Ascending aorta (tissue), 2 donors: ENCODE measurements at places on chromosomes 16 and 17.

GRCh38 chr17:28552176-28552999 is at the start of gene UNC119:
Gene UNC119, minus strand, starts transcription at chr17:28552624. Its CDS starts 67 bp downstream, at chr17:28552557.
- DNase-seq = peak; percentile 81

DNA sequence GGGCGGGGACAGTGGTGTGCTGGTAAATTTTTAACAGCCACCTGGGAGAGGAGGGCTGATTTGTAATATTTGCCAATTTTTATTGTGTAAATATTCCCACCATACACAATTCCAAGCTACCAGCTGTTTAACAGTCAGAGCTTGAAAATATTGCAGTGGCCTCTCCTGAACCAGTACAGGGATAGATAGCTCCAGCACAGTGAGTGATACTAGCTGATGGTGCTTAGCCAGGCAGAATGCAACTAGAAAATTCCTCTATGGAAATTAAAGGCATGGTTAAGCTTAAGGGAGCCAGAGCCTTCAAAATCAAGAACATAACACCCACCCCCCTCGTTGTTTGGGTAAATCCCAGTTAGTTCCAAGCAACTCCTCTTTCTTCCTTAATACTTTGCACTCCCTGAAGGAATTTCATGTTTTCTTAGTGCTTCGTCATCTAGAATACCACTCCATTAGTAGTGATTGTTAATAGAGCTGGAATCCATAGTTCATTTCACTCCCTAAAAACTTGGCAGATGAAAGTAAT is 96.6 kb downstream of the CYB561 start:
- no peak for DNase-seq

- no peak for DNase-seq
These were observed 14.1 kb downstream of the DHRS7B start for GRCh38 chr17:21140911-21141310.

DNA sequence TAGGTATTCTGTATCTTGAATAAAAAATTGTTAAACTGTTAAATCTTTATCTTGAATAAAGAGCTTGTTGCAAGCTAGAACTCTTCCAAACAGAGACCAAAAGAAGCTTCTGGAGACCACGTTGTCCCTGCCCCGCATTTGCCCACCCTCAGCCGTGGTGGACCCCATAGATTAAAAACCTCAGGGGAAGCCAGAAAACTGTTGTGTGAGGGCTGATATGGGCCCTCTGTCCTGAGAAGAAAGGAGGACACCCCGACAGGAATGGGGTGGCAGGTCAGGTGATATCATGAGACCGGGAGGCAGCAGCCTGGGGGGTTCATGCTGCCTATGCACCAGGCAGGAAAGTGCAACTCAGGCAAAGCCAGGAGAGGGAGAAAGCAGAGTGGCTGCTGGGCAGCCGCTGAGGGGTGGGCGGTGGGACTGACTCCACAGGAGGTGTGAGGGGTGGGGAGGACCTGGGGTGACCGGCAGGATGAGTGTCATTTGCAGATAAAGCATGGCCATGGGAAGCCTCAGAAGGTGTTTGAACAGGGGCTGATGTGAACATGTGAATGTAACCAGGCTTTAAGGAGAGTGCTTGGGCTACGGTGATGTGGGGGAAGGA is 147.8 kb downstream of the IRF8 start:
- no peak for DNase-seq
